ENCODE measurements at places on chromosomes 3 and 15.

DNA sequence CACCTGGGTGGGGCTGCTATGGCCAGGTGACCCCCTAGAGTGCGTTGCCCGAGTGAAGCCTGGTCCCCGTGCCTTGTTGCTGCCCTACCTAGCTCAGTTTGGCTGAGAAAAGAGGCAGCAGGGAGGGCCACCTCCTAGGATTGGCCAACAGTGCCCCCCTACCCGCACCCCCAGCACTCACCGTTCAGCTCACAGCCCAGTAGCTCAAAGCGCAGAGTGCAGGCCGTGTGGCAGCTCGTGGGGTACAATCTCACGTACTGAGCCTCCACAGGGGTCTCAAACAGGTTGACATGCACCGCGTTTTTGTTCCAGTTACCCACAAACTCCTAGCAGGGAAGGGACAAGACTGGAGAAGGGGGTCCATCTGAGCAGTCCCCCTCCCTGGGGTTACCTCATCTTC is 7.6 kb downstream of the MFGE8 start:
- H3K27me3 ChIP-seq, result no peaks in the 10 kb centered on the region
- H3K4me1 ChIP-seq, result peaks cover 29% of the 10 kb centered on the region
- H3K36me3 ChIP-seq, result peaks cover 13% of the 10 kb centered on the region
- no peak for DNase-seq
- H3K4me3 ChIP-seq, result no peak overlapping the region

DNA sequence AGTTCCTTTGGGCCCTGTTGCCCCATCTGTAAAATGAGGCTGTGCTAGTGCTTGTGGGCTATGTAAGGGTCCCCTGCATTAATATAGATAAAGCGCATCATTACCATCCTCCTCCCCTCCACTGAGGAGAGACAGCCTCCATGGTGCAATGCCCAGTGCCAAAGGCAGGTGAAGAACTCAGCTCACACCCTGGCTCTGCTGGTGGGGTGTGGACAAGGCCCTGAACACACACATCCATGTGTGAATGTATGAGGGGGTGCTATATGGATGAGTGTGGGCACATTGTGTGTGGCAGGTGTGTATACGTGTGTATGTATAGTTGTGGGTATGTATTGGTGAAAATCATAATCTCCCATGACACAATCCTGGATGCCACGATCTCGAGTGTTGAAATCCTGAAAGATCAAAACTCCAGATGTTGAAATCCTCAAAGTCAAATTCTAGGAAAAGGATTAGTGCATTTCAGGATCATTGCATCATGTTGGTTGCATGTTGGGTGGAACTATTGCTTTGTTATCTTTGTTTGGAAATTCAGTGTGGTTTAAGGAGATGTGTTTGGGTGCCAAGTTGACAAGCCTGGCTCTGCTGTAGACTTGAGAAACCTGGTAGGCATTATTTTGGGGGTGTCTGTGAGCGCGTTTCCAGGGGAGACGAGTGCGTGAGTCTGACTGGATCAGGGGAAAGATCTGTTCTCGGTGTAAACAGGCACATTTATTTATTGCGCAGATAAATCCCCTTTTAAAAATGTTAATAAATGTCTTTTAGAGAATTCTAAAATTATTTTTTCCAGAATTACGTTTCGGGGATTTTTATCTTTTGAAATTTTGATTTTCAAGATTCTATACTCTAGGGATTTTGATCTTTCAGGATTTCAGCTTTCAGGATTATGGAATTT is 42.0 kb upstream of the SEC61A1 start:
- no peaks in the 10 kb centered on the region for H3K36me3 ChIP-seq
- no peak overlapping the region for H3K4me3 ChIP-seq
- DNase-seq, result no peak
- peaks cover 5% of the 10 kb centered on the region for H3K4me1 ChIP-seq

DNA sequence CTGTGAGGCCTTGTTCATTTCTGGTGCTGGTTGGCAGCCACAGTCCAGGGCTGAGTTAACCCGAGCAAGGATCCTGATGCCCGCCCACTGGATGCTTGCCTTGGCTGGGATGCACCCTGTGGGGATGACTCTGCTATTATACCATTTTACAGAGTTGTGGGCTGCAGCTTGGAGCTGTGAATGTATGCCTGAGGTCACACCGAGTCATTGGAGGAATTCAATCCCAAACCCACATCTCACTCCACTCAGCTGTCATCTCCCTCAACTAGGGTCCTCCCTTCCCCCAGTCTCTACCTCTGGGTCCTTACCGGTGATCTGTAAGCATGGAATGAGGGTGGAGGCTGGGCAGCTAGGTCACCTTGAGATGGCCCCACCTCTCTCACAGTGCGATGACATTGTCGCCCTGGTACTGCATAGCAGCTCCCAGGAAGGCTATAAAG is 22.1 kb downstream of the MAPKAPK3 start:
- H3K27ac ChIP-seq, result peak overlapping the region; percentile 81
- peaks cover 65% of the 10 kb centered on the region for H3K36me3 ChIP-seq
- H3K4me3 ChIP-seq, result no peak overlapping the region
- H3K4me1 ChIP-seq, result peaks cover 43% of the 10 kb centered on the region
- H3K27me3 ChIP-seq, result no peaks in the 10 kb centered on the region

DNA sequence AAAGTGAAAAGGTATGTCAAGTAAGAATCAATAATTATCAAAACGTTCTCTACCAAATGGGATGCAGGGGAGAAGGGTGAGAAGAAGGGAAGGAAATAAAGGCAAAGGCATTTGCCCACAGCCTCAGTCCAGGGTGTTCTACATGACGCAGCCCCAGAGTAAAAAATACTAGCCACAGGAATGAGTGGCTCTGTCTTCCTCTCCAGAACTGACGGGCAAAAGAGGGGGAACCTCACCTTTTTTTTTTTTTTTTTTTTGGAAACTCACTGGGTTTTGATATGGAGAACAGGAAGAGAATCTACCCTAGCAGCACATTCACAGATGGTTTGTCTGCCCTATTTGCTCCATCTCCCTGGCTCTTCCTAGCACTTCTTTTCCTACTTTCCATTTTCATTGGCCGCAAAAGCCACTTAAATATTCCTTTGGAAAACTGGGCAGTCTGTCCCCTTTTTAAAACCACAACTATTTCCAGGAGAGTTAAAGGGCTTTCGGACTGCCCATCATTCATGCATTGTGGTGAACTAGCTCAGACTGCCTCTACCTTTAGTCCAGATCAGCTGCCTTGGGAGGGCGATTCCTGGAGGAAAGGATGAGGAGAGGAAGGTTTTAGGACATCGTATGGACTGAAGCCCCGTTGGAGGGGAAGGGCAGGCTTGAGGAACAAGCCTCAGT is 28.2 kb downstream of the B3GNT5 start:
- no peaks in the 10 kb centered on the region for H3K27me3 ChIP-seq
- no peaks in the 10 kb centered on the region for H3K36me3 ChIP-seq
- H3K27ac ChIP-seq, result no peak overlapping the region
- peaks cover 17% of the 10 kb centered on the region for H3K4me1 ChIP-seq
- H3K4me3 ChIP-seq, result no peak overlapping the region

GRCh38 chr3:33174711-33175414 is 43.7 kb downstream of the SUSD5 start:
- no peaks in the 10 kb centered on the region for H3K36me3 ChIP-seq
- H3K27me3 ChIP-seq, result peaks cover 8% of the 10 kb centered on the region
- H3K27ac ChIP-seq, result no peak overlapping the region
- no peak for DNase-seq

- H3K27ac ChIP-seq, result no peak overlapping the region
- H3K4me1 ChIP-seq, result peaks cover 50% of the 10 kb centered on the region
- DNase-seq, result no peak
Observed at GRCh38 chr15:58361273-58361759, 70.5 kb upstream of the LIPC start.

GRCh38 chr15:23877502-23878412 is 190.7 kb upstream of the NDN start:
- H3K36me3 ChIP-seq, result no peaks in the 10 kb centered on the region
- DNase-seq, result peak; percentile 38
- no peak overlapping the region for H3K27ac ChIP-seq
- H3K4me3 ChIP-seq, result no peak overlapping the region
- no peaks in the 10 kb centered on the region for H3K27me3 ChIP-seq

GRCh38 chr3:12303993-12304392 is 15.1 kb downstream of the PPARG start:
- H3K4me3 ChIP-seq, result no peak overlapping the region
- H3K27me3 ChIP-seq, result peaks cover 28% of the 10 kb centered on the region
- no peaks in the 10 kb centered on the region for H3K36me3 ChIP-seq
- H3K4me1 ChIP-seq, result no peaks in the 10 kb centered on the region
- DNase-seq, result no peak

DNA sequence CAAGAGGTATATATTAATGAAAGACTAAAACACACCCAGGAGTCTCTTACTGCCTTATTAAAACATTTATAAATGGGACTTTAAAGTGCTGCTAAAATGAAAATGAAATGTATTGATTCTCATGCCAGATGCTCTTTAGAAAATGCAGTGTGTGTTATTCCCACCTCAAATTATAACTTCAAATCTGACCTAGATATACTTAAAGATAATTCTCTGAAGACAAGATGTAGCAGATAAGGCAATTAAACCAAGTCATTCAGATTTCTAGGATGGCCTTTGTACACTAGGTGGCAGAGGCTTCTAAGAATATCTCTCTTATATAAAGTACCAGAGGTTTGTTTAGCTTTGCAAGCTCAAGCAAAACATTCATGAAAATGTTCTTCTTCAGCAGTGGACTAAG is 26.9 kb upstream of the GOLGA8B start:
- no peak overlapping the region for H3K4me3 ChIP-seq
- H3K27me3 ChIP-seq, result peaks cover 35% of the 10 kb centered on the region
- H3K27ac ChIP-seq, result no peak overlapping the region
- no peak for DNase-seq
- no peaks in the 10 kb centered on the region for H3K36me3 ChIP-seq

GRCh38 chr3:112017091-112017490 is 17.4 kb upstream of the TMPRSS7 start:
- peaks cover 13% of the 10 kb centered on the region for H3K4me1 ChIP-seq
- no peak overlapping the region for H3K27ac ChIP-seq
- no peak for DNase-seq

Measured in activated CD8-positive, alpha-beta T cell treated with anti-CD3 and anti-CD28 coated beads, Interleukin-2, amount 10 ng/mL, durations not matched to agents 7 days and 5 days (primary cell).